ENCODE measurements at places on chromosomes 7 and 10.

DNA sequence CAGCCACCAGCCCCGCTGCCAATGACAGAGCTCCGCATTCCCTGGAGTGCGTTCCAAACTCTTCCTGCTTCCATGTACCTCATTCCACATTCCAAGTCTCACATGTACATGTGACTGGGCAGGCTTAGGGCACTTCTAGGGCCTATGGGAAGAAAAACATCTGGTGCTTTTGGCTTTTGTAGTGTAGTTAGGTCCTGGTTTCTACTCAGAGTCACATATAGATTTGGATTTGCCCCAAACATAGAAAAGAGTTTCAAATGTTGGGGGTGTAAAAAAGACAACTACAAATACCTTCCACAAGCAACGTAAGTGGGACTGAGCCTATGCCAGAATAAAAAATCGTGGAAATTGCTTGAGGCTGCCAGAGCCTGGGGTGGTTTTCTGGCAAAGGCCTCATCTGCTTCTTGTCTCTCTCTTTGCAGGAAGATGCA is 84.1 kb downstream of the ZNF467 start:
- no peak for DNase-seq

- DNase-seq: no peak
Measured at GRCh38 chr10:78305311-78305710, 271.6 kb downstream of the RPS24 start.

DNA sequence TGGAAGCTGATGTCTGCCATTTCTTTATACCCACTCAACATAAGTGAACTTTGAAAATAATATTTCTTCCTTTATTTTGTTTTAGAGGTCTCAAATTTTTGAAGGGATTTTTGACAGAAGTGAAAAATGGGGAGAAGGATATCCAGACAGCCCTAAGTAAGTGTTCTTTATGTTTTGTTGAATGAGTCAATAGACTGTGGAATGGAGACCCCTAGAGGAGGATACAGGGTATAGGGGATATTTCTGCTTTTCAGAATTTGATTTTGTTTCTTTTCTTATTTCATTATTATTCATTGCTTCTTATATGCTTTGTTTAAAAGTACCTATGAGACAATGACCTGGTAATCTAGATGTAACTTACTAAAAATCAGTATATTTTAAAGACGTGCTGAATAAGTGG is 34.4 kb downstream of the PLEKHA8 start:
- peak; percentile 55 for DNase-seq

- DNase-seq: no peak
Measured at GRCh38 chr7:156466272-156466671, 174.3 kb upstream of the RNF32 start.

Measured in fibroblast of upper back skin (primary cell).